ENCODE measurements at places on chromosomes 16 and 17.

GRCh38 chr17:66702106-66702936, 132.6 kb upstream of the CACNG5 start:
- no peak for DNase-seq

DNA sequence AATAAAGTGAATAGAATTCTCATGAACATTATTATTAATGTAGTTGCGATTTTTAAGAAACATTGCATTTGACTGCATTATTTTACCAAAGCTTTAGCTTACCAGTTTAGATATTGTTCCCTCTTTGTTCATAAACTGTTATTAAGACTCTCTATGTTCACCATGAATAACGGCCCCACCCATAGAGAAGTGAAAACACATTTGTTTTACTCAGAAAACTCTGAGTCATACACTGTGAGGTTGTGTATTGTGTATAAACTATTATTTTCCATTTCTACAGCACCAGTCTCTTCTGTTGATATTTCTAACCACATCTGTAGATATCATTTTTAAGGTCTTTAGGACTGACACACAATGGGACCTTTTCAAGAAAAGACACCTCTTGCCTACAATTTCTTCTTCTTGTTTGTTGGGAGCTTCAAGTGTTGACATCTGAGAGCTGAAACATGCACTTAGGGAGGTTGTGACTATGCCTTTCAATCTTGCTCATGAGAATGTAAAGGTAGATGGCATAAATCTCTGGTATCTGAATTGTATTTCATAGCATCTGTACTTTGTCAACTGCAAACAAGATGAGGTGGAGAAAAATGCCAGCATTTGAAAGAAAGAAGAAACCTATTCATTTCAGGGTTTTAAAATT, 252.9 kb upstream of the CDH8 start:
- no peak for DNase-seq

DNA sequence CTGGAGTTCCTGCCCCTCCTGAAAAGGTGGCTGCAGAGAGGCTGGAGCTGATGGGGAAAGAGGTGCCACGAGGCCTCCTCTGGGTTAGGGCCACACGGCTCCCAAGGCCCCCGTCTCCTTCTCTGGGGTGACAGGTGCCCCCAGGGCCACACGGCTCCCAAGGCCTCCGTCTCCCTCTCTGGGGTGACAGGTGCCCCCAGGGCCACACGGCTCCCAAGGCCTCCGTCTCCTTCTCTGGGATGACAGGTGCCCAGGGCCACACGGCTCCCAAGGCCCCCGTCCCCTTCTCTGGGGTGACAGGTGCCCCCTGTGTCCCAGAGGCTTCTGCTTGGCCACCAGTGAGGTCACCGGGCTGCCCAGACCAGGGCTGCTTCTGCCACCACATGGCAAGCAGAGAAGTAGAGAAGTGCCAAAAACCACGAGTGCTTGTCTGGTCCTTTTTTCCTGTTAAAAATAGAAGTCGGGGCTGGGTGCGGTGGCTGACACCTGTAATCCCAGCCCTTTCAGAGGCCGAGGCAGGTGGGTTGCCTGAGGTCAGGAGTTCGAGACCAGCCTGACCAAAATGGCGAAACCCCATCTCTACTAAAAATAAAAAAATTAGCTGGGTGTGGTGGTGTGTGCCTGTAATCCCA, 4.1 kb downstream of the CAPN15 start:
- DNase-seq: no peak

GRCh38 chr17:7281074-7281952, at the start of gene SLC2A4:
SLC2A4 (plus strand) TSS chr17:7281718; CDS start chr17:7281935, 217 bp downstream.
- peak; percentile 93 for DNase-seq

Data from stimulated activated CD4-positive, alpha-beta T cell treated with anti-CD3 and anti-CD28 coated beads, Interleukin-1b, Interleukin-23, amount 100 ng/mL, for 4 hours (primary cell).